Temporal lobe (tissue), 4 donors: ENCODE measurements at places on chromosomes 7 and 10. TPM values are rescaled to one million over a fixed set of nuclear protein-coding genes. Genes with fewer than 3 reads are reported as not detected.

RARRES2 gene
- 12.0 TPM for total RNA-seq

NUDT13 gene
- total RNA-seq, result 0.25 TPM

TMEM130 gene
- 8.9 TPM for total RNA-seq

COX19 gene
- 13.3 TPM for total RNA-seq

CHRM2 gene
- total RNA-seq, result 6.4 TPM

PLEKHS1 gene
- not detected for total RNA-seq

ADRB1 gene
- 2.0 TPM for total RNA-seq

ZNF736 gene
- total RNA-seq, result 35.7 TPM

JAZF1 gene
- 41.6 TPM for total RNA-seq

TUBB8 gene
- not detected for total RNA-seq

AKR1D1 gene
- not detected for total RNA-seq

TAS2R4 gene
- 3.4 TPM for total RNA-seq

NAT16 gene
- total RNA-seq, result 2.2 TPM

PRLHR gene
- total RNA-seq, result 2.0 TPM

DNAJB9 gene
- total RNA-seq, result 25.8 TPM

CNPY4 gene
- 11.1 TPM for total RNA-seq

SLC25A28 gene
- total RNA-seq, result 15.2 TPM

MARVELD1 gene
- 3.0 TPM for total RNA-seq
